HFF-Myc (cell line): ENCODE measurements at places on chromosomes 11 and 22.

GRCh38 chr11:69416762-69417698, 64.4 kb upstream of the LINC01488 start:
- DNase-seq, result no peak

DNA sequence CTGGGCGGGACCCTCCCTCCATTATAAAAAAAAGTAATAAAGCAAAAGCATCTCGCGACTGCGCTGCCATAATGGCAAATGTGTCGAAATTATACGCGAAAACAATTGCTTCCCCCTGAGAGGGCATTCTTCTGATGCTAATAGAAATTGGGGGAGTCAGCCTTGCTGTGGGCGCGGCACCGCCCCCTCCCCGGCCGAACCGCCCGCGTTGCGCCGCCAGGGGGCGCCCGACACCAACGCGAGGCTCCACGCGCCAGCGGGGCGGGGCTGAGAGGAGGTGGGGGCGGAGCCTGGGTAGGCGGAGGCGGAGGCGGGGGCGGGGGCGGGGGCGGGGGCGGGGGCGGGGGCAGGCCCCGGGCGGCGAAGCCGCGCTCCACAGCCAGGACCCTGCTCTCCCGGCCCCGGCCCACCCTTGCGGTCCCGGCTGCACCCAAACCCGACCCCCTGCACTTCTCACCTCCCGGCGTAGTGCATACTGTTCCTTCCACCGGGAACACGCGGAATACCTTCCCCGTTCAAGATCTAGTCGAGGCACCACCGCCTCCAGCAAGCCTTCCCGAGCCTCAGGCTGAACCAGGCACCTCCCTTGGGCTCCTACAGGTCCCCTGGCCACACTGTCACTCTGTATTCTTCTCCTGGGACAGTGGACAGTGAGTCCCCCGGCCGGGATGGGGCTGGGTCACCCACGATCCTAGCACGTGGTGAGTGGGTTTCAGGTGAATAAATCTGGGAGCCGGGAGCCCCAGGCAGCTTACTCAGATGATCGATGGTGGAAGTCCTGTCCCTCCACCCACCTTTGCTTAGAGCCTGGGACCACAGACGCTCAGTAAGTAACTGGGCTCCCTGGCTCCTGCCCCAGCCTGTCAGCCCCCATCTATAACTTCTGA, 15.5 kb upstream of the UPK3A start:
- no peak for DNase-seq

DNA sequence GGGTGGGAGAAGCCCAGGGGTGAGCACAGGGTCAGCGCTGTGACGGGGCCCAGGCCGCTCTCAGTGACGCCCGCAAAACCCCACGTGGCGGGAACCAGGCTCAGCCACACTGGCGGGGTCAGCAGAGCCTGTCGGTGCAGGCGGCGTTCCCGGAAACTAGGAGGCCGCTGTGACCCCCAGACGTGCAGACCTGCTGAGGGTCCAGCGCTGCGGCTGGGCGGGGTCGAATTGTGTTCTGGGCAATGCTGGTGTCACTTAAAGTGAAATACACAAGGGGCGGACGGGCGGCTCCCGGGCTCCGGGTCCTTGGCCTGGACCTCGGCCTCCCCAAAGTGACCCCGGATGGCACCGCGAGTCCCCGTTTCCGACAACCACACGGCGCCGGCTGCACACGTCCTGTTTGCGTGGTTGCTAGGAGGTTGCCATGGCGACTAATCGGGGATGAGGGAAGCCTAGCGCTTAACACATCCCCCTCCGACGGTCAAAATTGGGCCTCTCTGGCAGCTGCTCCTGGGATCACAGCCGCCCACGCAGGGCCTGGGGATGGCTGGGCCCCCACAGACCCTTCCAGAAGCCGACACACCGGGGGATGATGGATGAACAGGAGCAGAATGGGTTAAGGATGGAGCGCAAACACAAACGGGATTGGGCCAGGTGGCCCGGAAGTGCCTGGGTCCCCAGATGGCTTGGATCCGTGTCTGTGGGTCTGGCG, 81.7 kb upstream of the PRR5 start:
- no peak for DNase-seq

DNA sequence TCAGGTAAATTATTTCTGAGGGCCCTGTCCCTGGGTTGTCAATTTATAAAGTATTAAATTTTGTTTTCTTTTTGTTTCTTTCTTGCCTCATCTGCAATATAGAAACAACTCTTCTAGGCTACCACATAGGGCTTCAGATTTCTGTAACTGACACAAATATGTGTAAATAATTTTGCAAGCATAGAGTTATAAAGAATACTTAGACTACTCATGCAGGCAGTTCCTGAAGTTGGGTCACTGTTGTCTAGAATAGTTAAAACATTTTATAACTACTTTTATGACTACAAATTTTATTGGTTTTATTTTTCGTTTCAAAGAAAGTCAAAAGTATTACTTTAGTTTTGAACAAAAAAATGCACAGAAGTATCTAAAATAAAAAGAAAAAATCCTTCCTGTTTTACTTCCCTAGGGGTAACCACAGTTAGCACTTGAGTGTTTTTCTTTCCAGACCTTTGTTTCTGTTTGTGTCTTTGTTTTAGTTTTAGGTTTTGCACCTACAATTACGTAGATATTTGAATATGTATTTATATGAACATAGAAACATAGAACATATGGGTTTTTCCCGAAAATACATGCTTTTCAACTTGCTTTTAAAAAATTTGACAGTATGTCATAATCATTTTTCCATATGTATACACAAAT, 12.4 kb upstream of the TMEM123 start:
- DNase-seq, result no peak

- DNase-seq, result no peak
These were observed 27.2 kb upstream of the SWAP70 start for GRCh38 chr11:9636691-9637090.

DNA sequence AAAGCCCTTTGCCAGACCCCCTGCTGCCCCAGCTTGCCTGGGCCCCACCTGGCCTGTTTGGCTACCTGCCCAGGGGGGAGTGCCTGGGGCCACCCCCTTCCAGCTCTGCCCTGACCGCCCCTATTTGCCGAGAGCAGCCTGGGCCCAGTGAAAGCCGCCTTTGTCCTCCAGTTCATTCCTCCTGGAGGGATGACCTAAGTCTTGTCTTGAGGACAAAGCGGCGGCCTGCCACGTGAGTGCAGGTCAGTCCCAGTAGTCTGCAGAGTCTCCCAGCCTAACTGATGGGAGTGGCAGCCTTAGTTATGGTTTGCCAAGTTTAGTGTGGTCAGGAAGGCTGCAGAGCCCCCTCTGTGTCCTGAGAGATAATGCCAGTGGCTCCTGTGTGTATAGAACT, 115.9 kb upstream of the CRYBB3 start:
- DNase-seq, result no peak

GRCh38 chr11:102546923-102547471, 16.4 kb upstream of the MMP7 start:
- no peak for DNase-seq

- DNase-seq, result no peak
These were observed 10.4 kb downstream of the SMPD1 start for GRCh38 chr11:6400431-6401345.

- no peak for DNase-seq
These were observed 22.3 kb downstream of the SLN start for GRCh38 chr11:107689317-107690202.

- no peak for DNase-seq
These were observed 724 bp upstream of the RASGRP2 start for GRCh38 chr11:64744544-64745188.

GRCh38 chr11:77086521-77087472, 15.8 kb upstream of the OMP start:
- DNase-seq, result no peak

DNA sequence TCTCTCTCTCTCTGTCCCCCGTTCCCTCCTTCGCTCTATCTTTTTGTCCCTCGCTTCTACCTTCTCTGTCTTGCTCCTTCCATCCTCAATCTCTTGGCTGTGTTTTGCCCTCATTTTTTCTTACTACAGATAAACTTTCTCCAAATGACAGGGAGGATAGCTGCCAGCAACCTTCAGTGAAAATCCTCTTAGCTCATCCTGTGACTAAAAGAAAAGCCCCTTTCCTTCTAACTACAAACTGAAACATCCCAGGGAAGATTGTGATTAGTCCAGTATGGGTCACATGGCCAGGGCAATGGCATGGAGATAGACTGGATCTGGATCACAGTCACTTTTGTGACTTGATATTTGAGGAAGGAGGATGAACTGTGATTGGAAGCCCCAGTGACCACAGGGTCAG, 10.4 kb downstream of the SPON1 start:
- DNase-seq, result no peak

GRCh38 chr22:27295040-27295439, 506.5 kb downstream of the MN1 start:
- DNase-seq, result no peak

- no peak for DNase-seq
These were observed 384.1 kb downstream of the CTTN start for GRCh38 chr11:70782401-70782913.

GRCh38 chr11:121152764-121153163, 51.7 kb downstream of the TECTA start:
- no peak for DNase-seq

DNA sequence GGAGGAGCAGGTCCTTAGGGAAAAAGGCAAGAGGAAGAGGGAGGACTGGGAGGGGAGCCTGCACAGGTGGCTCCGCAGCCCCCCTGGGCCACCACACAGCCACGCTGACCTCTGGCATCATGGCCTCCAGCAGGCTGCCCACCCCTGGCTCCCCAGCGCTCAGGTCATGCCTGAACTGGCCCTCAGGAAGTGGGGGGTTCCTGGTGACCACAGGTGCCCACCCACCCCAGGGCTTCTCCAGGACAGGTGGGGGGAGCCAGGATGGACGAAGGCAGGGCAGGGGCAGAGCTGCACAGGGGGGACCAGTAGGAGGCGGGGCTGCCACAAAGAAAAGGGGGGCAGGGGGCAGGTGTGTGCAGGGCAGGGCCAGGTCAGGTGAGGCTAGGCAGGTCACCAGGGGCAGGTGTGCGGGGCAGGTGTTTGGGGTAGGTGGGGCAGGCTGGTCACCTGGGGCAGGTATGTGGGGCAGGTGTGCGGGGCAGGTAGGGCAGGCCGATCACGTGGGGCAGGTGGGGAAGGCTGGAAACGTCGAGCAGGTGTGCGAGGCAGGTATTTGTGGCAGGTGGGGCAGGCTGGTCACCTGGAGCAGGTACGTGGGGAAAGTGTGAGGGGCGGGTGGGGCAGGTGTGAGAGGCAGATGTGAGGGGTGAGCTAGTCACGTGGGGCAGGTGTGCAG, 997 bp downstream of the DEAF1 start:
- no peak for DNase-seq

GRCh38 chr11:13837286-13837685, 125.2 kb upstream of the SPON1 start:
- DNase-seq, result no peak

GRCh38 chr11:126476977-126477376, 121.5 kb downstream of the ST3GAL4 start:
- no peak for DNase-seq

GRCh38 chr11:131907371-131907770, 537.0 kb downstream of the NTM start:
- no peak for DNase-seq

DNA sequence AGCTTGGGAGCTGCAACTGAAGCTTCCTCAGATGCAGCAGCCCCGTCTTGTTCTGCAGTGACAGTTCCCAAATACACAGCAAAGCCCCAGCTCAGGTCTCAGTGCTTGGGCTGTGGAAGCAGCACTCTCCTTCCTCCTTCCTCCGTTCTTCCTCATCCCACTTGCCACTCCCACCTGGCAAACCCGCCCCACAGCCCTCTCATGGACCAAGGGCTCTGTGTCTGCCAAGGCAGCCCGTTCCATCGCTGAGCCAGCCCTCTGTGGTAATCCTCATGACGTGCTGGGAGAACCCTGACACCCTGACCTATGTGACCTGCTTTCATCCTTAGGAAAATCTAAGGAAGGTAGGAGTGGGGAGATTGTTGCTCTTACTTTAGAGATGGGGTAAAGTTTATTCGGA, 157.0 kb downstream of the DSCAML1 start:
- no peak for DNase-seq

DNA sequence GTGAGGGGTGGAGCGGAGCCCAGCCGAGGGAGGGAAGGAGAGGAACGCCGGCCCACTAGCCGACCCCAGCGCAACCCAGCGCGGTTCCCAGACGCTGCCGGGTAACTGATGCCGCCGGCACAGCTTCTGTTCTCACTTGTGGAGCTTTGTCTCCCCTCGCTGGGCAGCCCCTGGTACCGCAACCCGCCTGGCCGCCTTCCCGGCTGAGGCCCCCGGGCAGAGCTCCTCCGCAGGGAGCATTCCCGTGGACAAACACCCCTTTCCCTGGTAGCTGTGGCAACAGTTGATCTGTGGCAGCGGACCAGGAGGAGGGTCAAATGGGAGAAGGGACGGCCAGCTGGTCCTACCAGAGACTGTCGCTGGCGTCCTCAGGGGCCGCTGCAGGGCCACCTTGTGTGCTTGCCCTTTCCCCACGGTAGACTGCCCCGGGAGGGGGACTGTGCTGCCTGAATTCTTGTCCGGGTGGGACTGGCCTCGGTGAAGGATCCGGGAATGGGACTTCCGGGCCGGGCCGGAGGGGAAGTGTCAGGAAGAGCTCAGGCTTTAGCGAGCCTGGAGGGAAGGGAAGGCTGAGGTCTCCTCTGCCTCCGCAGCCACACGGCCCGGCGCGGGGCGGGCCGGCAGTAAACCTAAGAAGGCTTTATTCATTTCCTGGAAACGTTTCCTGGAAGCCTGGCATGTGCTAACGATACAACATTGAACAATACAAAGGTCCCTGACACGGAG, 468.0 kb downstream of the OPCML start:
- no peak for DNase-seq

DNA sequence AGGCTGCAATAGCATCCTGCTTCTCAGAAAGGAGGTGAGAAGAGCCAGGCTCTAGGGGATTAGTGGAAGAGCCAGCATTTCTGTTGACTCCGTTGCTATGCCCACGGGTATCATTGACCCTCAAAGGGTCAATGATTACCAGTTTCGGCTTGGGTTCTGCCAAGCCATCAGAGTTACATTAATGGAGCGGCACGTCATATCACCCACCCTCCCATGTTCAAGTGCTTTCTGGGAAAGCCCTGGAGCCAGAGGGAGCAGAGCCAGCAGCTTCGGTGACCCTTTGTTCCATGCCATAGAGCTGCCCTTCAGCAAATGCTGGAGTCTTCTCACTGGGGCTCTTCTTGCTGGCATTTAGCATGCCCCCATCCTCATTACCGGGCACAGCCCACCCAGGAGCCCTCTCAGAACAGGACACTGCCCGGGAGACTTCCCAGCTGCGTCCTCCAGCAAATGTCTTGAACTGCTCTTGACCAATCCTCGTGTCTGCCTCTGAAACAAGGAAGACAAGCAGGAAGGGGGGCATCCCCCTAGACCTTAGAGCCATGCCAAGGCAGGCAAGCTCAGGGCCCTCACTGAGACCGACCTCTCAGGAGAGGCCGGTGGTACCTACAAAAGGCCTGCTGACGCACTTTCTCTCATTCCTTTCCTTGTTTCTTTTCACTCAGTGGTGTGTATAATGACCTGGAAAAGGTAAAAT, 14.6 kb downstream of the KCNJ1 start:
- DNase-seq, result no peak
